ENCODE measurements at places on chromosomes 5 and 9. TPM values are rescaled to one million over a fixed set of nuclear protein-coding genes. Genes with fewer than 3 reads are reported as not detected.

GRCh38 chr9:104748359-104749031 is 1.0 kb downstream of the NIPSNAP3A start:
- no peak for DNase-seq

GRM6 gene
- polyA plus RNA-seq: not detected

DNA sequence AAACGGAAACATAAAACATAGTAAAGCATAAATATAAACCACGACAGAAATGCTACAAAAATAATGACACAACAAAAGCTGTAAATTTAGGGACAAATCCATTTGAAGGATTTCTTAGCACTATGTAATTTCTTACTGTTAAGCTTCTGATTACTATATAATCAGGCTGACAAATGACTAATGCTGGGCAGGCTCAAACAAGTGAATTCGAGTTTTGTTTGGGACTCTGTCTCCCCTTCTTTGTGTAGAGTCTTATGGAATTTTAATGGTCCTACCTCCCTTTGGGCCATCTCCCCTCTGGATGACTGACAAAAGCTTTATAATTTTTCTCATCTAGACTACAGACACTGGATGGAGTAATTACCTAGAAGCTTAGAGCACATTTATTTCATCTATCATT is 24.6 kb upstream of the KIF2A start:
- DNase-seq: no peak

- no peak for DNase-seq
These were observed 13.0 kb upstream of the GCNT1 start for GRCh38 chr9:76445976-76446375.

DNA sequence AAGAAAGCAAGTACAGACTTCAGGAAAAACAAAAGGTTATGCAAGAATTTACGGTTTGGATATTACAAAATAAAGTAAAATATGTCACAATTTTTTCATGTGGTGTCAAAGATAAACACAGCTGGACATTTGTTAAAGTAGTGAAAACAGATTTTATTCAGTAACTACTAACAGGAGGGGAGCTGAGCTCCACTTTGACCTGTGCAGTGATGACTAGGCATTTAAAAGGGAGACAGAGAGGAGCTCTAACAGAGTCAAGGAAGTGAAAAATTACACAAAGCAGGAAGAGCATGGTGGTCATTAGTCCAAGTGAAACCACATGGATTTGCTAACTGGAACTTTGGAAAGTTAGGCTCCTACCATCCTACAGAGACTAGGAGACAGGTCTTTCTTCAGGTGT is 263.6 kb upstream of the PCSK5 start:
- no peak for DNase-seq

SAXO1 gene
- not detected for polyA plus RNA-seq

VDAC1 gene
- polyA plus RNA-seq: 213 TPM

Measured in small intestine (tissue), 16 donors.